ENCODE measurements at places on chromosomes 6 and 20. TPM values are rescaled to one million over a fixed set of nuclear protein-coding genes. Genes with fewer than 3 reads are reported as not detected.
A peak's percentile ranks its signal among the peaks of the same experiment; 100 is the strongest.

SLC22A23 gene
- polyA plus RNA-seq, result 3.5 TPM

DNA sequence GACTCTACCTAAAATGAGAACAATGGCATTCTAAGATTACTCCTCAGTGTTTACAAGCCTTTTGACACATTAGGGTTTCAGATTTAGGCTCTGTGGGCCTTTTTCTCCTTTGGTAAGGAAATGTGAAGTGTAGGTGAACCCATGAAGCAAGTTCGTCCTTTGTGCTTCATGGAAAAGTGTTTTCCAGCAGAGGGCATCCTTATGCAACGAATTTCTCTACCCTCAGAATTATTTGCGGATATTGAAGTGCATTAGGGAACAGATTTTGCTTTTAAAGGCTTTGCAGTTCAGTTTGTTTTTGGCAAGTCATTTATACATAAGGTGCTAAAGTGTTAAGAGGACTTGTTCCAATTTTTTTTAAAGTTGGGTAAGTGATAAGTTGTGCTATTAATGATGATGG lies 55.7 kb upstream of the FERMT1 start:
- peak; percentile 29 for DNase-seq

- DNase-seq, result no peak
These were observed 402.0 kb downstream of the MAFB start for GRCh38 chr20:40286975-40287531.

COL10A1 gene
- 0.18 TPM for polyA plus RNA-seq

All from hindlimb muscle (tissue), 1 donor.